ENCODE measurements at places on chromosomes 6 and 20.

DNA sequence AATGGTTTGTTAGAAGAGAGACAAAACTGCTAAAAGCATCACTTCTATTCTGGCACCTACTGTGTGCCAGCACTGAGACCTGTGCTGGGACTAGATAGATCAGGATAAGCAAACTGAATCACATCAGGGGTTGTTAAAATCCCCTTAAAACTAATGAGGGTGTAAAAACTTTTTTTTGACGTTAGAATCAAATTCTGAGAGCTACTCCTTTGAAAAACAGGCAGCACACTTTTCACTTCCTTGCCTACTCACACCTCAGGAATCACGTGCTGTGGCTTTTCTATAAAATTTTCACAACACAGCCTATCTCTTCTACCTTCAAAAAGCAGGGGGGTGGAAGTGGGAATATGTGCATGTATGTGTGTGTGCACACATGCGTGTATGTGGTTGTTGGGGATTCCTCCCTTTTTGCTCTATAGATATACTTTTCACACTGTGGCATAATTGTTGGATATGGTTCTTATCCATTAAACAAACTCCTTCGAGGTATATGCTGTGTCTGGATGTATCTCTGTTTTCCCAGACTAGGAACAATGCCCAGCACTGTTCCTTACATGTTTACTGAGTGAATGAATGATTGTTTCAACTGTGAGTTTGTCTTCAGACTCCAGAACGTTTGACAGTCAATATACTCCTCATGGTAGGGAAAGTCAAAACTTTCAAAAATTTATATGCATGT is 105.4 kb downstream of the FYN start:
- no peak for DNase-seq

GRCh38 chr6:139354189-139354588 is 20.3 kb downstream of the CITED2 start:
- no peak for DNase-seq

- no peak for DNase-seq
Observed at GRCh38 chr6:117847912-117848311, 59.2 kb upstream of the SLC35F1 start.

- no peak for DNase-seq
Observed at GRCh38 chr6:51992876-51993275, 94.5 kb downstream of the PKHD1 start.

DNA sequence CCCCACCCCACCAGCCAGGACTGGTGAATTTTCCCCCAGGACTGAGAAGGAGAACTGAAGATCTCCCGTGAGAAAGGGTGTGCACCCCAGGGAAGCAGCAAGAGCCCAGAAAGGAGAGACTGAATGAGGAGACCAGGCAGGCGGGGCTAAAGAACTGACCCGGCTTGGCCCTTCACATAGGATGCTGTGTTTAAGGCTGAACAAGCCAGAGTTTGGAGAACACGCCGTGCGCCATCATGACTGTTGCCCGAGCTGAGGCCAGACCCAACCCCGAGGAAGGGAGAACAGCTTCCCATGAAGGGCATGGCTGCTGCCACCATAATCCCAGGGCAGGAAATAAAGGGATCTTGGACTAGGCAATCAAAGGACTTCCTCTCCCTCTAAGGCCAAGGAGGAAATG is 104.7 kb upstream of the SRSF6 start:
- DNase-seq: no peak

DNA sequence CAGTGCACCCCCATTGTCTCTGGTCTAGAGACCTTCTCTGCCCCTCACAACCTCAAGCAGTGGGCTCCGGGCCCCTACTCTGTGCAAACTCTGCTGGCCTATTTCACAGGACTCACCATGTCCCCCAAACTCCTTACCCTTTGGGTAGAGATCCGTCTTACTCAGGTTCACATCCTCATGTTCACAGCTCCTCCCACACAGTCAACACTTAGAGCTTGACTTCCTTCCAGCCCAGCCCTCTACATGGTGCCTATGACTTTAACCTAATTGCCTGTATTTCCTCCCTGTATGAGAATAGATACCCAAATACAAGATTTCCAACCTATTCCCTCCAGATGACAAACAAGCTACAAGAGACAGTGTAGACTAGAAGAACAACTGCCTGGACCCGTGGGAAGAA is 528.6 kb upstream of the JARID2 start:
- DNase-seq: no peak

Data from activated T-helper 1 cell treated with Interleukin-2 at 50 U/mL for 16 hours (primary cell).